ENCODE measurements at places on chromosomes 12 and 14. TPM values are rescaled to one million over a fixed set of nuclear protein-coding genes. Genes with fewer than 3 reads are reported as not detected.

DNA sequence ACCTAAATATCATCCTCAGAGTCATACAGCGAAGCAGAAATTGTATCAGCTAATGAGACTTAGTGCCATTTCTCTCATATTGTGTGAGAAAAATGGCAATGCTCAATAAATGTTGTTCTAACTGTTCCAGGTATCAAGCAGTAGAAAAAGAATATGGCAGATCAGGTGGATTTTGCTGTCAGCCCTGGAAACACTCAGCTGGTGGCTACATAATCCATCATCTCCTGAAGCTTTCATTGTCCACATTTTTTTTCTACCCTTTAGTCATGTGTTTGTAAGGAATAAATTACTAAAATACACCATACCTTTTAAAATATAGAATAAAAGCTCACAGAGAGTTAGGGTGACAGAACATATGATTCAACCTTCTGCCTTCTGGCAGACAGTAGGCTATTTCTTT lies 840.3 kb downstream of the DIO2 start:
- no peaks in the 10 kb centered on the region for H3K27me3 ChIP-seq
- no peak for DNase-seq
- no peak overlapping the region for H3K4me3 ChIP-seq
- H3K27ac ChIP-seq, result no peak overlapping the region
- H3K36me3 ChIP-seq, result no peaks in the 10 kb centered on the region

MYL6B gene
- 4.9 TPM for total RNA-seq

DNA sequence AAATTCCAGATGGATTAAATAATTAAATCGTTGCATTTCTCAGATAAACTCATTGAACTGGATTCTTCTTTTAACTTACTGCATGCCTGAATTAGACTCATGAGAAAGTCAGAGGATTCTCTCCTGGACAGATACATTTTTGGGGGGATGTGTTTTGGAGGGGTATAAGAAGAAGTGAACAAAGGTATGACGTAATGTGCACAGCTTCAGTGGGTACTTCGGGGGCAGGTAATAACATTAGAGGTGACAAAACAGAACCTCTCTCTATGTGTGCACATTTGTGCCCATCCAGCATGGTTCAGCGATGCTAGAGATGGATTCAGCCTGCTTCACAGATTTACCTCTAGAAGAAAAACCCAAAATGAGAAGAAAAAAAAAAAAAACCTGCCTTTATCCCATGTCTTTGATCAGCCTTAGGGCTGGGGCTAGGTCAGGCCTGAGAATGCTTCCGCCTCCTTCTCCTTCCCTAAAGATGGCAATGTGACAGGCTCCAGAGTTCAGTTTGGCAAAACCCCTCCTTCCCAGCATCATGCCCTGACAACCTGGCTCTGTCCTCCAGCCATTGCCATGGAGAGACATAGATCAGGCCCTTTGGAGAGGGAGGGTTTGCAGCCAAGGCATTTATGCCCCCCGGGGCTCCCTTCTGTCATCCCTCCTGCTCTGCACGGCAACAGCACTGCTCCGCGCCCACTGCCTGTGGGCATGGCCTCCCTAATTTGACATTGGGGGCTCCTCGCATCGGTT lies 166.7 kb downstream of the KCNA5 start:
- no peaks in the 10 kb centered on the region for H3K36me3 ChIP-seq
- H3K4me3 ChIP-seq, result no peak overlapping the region
- H3K27ac ChIP-seq, result no peak overlapping the region
- H3K4me1 ChIP-seq, result no peaks in the 10 kb centered on the region

GRCh38 chr12:131195796-131196195 lies 242.1 kb downstream of the ADGRD1 start:
- no peaks in the 10 kb centered on the region for H3K27me3 ChIP-seq
- no peaks in the 10 kb centered on the region for H3K36me3 ChIP-seq

GRCh38 chr14:22667881-22668280 lies 23.7 kb upstream of the OR6J1 start:
- no peak overlapping the region for H3K27ac ChIP-seq
- no peaks in the 10 kb centered on the region for H3K27me3 ChIP-seq
- no peaks in the 10 kb centered on the region for H3K4me1 ChIP-seq
- DNase-seq, result no peak
- no peaks in the 10 kb centered on the region for H3K36me3 ChIP-seq

DNA sequence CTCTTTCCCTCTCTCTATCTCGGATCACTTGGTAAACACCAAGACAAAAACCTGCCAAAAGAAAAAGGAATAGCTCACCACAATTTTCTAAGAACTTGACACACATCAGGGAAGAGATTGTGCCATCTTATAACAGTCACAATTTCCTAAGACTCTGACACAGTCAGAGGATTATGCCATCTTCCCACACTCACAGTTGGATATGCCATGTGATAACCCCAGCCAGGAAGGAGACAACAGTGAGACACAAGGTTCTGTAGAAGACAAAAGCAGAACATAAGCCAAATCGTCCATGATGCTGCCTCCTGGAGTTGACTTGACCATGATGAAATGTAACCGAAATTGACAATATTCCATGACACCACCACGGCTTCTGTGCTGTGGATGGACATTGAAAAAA lies 2.8 kb upstream of the CLEC9A start:
- no peaks in the 10 kb centered on the region for H3K4me1 ChIP-seq
- no peaks in the 10 kb centered on the region for H3K36me3 ChIP-seq
- H3K4me3 ChIP-seq, result no peak overlapping the region
- no peak for DNase-seq
- no peaks in the 10 kb centered on the region for H3K27me3 ChIP-seq

DNA sequence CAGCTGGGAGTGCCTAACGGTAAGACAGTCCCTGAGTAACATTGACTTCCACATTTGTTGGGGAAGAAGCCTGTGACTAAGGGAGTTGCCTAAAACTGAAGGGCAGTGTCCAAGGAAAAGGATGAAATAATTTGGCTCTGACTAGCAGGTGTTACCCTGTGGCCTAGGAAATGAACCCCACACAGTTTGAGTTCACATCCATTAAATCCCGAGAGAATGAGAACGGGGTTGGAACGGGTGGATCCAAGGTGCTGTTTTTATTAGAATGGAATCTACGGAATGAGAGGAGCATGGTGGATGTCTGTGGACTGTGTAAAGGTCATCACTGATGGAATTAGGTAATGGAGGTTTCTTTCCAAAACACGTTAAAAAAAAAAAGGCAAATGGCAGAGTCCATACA lies 324.0 kb downstream of the MED13L start:
- H3K4me3 ChIP-seq, result no peak overlapping the region
- H3K27me3 ChIP-seq, result no peaks in the 10 kb centered on the region
- no peaks in the 10 kb centered on the region for H3K4me1 ChIP-seq

DNA sequence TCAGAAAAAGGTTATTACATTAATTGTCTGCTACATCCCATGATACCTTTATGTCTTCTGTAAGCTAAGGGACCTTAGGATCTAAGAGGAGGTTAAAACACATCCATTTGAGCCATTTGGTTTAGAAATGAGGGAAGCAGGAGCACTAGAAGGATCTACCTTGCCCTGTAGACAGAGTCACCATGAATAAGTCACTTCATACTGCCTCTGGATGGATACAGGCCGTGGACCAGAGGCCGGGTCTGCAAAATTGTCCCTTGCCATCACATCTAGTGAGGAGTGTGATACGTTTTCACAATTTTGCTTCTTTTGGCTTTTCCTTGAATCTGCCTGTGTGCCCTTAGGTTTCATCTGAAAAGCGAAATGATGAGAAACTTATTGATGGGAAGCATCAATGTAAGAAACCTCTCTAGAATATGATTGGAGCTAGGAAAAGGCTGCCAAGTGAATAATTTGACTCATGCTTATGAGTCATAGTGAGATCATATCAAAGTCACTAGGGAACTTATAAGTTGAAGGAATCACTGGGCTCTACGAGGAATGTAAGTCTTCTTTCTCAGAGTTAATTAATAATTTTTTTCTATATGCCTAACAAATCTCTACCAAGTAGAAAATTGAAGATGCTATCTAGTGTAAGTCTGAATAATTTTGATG lies 10.8 kb downstream of the GLRX5 start:
- no peak for DNase-seq
- no peak overlapping the region for H3K27ac ChIP-seq
- peaks cover 14% of the 10 kb centered on the region for H3K4me1 ChIP-seq
- no peaks in the 10 kb centered on the region for H3K27me3 ChIP-seq

NPAS3 gene
- 0.19 TPM for total RNA-seq

GSG1 gene
- not detected for total RNA-seq

APOLD1 gene
- 1.2 TPM for total RNA-seq

GRCh38 chr12:75389061-75389460 lies 1.8 kb upstream of the GLIPR1L2 start:
- H3K27ac ChIP-seq, result no peak overlapping the region
- no peaks in the 10 kb centered on the region for H3K27me3 ChIP-seq
- H3K4me3 ChIP-seq, result no peak overlapping the region
- H3K4me1 ChIP-seq, result peaks cover 5% of the 10 kb centered on the region
- H3K36me3 ChIP-seq, result no peaks in the 10 kb centered on the region

DNA sequence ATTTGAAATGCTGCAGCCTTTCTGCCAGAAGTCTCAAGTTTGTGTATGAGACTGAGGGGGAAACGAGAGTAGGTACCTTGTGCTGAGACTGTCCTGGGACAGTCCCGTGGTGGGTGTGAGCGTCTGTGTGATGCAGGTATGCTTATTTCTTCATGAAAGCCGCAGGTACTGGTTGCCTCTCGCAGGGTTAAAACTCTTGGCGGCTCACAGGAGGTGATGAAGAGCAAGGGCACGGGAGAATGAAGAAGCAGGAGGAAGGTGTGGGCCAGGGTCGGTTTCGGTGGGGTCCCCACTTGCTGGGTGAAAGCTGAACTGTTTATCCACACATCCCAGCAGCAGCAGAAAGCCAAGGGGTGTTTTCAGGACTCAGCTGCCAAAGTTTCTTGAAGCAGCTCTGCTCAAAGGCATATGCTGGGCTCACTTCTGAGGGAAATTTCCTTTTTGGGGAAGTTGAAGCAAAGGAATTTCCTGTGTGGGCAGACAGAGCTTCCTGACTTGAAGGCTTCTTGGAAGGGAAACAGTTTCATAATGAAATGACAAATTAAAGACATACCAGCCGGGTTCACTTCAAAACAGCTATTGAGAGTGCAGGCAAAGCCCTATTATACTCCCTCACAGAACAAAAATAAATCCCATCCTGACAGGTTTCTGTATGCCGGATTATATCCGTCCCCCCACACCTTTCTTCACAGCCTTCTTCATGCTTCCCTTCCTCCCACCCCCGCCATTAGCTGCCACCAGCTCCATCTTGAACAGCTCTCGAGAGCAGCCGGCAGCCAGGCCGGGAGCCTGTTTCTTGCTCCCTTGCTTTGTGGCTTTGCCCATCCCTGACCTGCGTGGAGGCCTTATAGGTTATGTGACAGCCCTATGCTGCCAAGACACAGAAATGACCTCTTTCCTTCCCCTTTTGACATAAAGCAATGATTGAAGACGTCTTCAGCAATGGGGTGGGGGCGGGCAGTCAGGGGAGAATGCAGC lies 116.6 kb downstream of the ETV6 start:
- H3K36me3 ChIP-seq, result no peaks in the 10 kb centered on the region
- H3K4me1 ChIP-seq, result peaks cover 31% of the 10 kb centered on the region

GRCh38 chr12:102513739-102514138 lies 33.4 kb upstream of the IGF1 start:
- no peaks in the 10 kb centered on the region for H3K36me3 ChIP-seq
- no peak overlapping the region for H3K27ac ChIP-seq
- H3K4me1 ChIP-seq, result no peaks in the 10 kb centered on the region
- H3K4me3 ChIP-seq, result no peak overlapping the region

- no peaks in the 10 kb centered on the region for H3K4me1 ChIP-seq
- no peak for DNase-seq
- no peaks in the 10 kb centered on the region for H3K36me3 ChIP-seq
- no peak overlapping the region for H3K4me3 ChIP-seq
- H3K27ac ChIP-seq, result no peak overlapping the region
- no peaks in the 10 kb centered on the region for H3K27me3 ChIP-seq
These were observed 186.7 kb upstream of the FKBP4 start for GRCh38 chr12:2607881-2608607.

GRCh38 chr14:100124551-100125088 lies 34.8 kb downstream of the DEGS2 start:
- H3K27ac ChIP-seq, result no peak overlapping the region
- no peaks in the 10 kb centered on the region for H3K4me1 ChIP-seq
- H3K36me3 ChIP-seq, result no peaks in the 10 kb centered on the region
- no peak for DNase-seq
- no peak overlapping the region for H3K4me3 ChIP-seq

- H3K27ac ChIP-seq, result no peak overlapping the region
- no peak for DNase-seq
- no peaks in the 10 kb centered on the region for H3K4me1 ChIP-seq
These were observed 6.5 kb downstream of the COPZ1 start for GRCh38 chr12:54331461-54331860.

IGFBP6 gene
- total RNA-seq, result 4.9 TPM

- DNase-seq, result no peak
- no peak overlapping the region for H3K27ac ChIP-seq
- no peak overlapping the region for H3K4me3 ChIP-seq
- no peaks in the 10 kb centered on the region for H3K4me1 ChIP-seq
- H3K36me3 ChIP-seq, result no peaks in the 10 kb centered on the region
- H3K27me3 ChIP-seq, result no peaks in the 10 kb centered on the region
These were observed 40.6 kb upstream of the CDKN3 start for GRCh38 chr14:54356172-54356571.

GRCh38 chr12:44812062-44812461 lies 64.1 kb downstream of the NELL2 start:
- H3K4me3 ChIP-seq, result no peak overlapping the region
- H3K4me1 ChIP-seq, result no peaks in the 10 kb centered on the region
- H3K27me3 ChIP-seq, result no peaks in the 10 kb centered on the region

DNA sequence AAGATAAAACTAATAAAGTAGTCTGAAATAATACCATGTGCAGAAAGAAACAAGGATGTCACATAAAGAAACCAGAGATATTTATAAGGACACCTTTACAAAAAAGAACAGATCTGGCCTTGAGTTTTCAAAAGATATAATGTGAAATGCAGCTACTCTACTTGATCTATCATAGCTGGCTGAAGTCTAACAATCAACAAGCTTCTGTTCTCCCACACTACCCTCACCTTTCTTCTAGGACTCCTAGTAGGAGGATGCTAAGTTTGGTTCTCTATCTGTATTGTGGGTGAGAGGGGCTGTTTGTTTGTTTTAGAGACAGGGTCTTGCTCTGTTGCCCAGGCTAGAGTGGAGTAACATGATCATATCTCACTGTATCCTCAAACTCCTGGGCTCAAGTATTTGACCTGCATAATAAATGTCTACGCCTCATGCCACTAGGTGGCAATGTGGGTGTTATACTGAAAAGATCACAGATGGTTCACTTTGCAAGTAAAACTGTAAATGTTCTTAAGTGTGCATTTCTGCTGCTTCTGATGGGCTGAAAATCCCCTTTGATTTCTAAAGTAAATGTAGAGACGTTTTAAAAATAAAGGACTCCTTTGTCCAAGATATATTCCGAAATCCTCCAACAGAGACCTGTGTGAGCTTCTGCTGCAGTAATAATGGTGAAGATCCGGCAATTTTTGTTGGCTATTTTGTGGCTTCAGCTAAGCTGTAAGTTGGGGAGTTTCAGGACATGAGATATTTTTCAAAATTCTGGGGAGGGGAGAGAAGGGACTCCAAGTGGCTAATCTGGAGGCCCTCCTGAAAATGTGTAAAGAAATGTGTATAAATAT lies 269.3 kb downstream of the DAD1 start:
- H3K27ac ChIP-seq, result no peak overlapping the region
- no peaks in the 10 kb centered on the region for H3K36me3 ChIP-seq
- H3K4me1 ChIP-seq, result no peaks in the 10 kb centered on the region
- H3K4me3 ChIP-seq, result no peak overlapping the region
- no peaks in the 10 kb centered on the region for H3K27me3 ChIP-seq

GRCh38 chr12:111085096-111085495 lies 164.7 kb upstream of the MYL2 start:
- no peak overlapping the region for H3K27ac ChIP-seq
- H3K4me1 ChIP-seq, result peaks cover 38% of the 10 kb centered on the region
- H3K36me3 ChIP-seq, result no peaks in the 10 kb centered on the region
- H3K4me3 ChIP-seq, result no peak overlapping the region

GRCh38 chr12:70246580-70246979 lies 3.3 kb downstream of the CNOT2 start:
- H3K4me3 ChIP-seq, result no peak overlapping the region
- no peaks in the 10 kb centered on the region for H3K36me3 ChIP-seq
- peaks cover 3% of the 10 kb centered on the region for H3K4me1 ChIP-seq
- no peak overlapping the region for H3K27ac ChIP-seq

Data from right lobe of liver (tissue), 6 donors.